Activated T-cell treated with anti-CD3 and anti-CD28 coated beads, Interleukin-2, amount 50 U/mL, for 72 hours (primary cell): ENCODE measurements at places on chromosomes 1 and 21.

GRCh38 chr21:45540601-45540970 lies 1.7 kb downstream of the SLC19A1 start:
- no peak for DNase-seq

GRCh38 chr1:51926171-51926812 lies 47.8 kb upstream of the NRDC start:
- peak; percentile 16 for DNase-seq

- DNase-seq, result no peak
Measured at GRCh38 chr1:25500694-25501093, 42.7 kb upstream of the LDLRAP1 start.

GRCh38 chr1:20100632-20101355 lies 18.5 kb downstream of the PLA2G2D start:
- peak; percentile 50 for DNase-seq

GRCh38 chr21:45074818-45075595 lies 627 bp downstream of the ADARB1 start:
- peak; percentile 48 for DNase-seq

DNA sequence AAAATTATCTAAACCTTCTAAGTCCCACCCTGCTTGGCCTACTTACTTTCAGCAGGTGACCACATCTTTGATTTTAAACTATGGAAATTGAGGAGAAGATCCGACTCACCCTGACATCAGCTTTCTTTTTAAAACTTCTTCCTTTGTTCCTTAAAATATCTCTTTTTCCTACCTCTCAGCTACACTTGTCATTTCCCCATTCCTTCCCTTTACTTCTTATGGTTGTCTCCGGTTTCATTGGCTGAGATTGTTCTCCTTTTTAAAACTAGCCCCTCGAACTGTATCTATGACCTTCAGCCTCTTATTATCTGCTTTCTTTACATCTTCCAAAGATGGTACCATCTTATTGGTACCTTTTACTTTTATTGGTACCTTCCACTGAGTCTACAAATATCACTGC lies 87.8 kb upstream of the NRIP1 start:
- no peak for DNase-seq
